GM12864 (cell line): ENCODE measurements at places on chromosomes 11 and 22.
A peak's percentile ranks its signal among the peaks of the same experiment; 100 is the strongest.

GRCh38 chr22:39234867-39235687 lies 9.7 kb downstream of the PDGFB start:
- DNase-seq: no peak

- no peak for DNase-seq
Observed at GRCh38 chr11:13114566-13115379, 105.7 kb downstream of the RASSF10 start.

GRCh38 chr11:108574675-108575074 lies 18.9 kb downstream of the EXPH5 start:
- no peak for DNase-seq

GRCh38 chr11:80054582-80055165 lies 613.8 kb upstream of the TENM4 start:
- DNase-seq: no peak

- DNase-seq: no peak
Observed at GRCh38 chr11:72233056-72233772, 8.6 kb downstream of the INPPL1 start.

DNA sequence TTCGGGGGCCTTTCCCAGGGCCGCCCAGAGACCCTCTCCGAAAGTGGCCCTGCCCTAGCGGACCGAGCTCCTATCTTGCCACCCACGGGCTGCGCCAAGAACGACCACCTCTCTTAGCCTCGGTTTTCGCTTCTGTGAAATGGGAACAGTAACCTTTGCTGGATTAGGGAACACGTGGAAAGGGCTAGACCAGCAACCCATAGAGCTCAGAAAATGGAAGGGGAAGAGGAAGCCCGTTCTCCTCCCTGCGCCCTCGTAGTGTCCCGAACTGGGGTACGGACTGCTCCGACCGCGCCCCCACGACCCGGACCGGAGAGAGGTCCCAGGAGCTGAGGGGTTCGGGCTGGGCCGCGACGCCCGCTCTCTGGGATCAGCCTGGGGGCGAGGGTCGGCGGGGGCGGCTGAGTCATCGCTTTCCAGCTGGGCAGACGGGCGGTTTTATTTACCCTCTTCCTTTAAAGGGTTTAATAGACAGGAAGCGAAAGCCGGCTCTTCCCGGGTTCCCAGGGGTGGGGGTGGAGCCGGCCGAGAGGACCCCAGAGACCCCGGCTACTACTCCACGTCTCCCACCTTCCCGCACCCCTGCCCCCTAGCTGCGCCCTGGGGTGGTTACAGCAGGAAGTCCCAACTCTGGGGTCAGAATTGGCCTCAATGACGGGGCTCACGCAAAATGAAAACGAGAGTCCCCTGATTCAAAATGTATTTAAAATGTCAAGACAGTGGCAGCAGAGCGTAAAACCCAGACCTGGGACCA lies 907 bp upstream of the PHLDA2 start:
- DNase-seq: no peak

- no peak for DNase-seq
Observed at GRCh38 chr11:62842171-62842741, 2.9 kb upstream of the WDR74 start.

- no peak for DNase-seq
Observed at GRCh38 chr22:41360126-41360525, 21.6 kb upstream of the TEF start.

DNA sequence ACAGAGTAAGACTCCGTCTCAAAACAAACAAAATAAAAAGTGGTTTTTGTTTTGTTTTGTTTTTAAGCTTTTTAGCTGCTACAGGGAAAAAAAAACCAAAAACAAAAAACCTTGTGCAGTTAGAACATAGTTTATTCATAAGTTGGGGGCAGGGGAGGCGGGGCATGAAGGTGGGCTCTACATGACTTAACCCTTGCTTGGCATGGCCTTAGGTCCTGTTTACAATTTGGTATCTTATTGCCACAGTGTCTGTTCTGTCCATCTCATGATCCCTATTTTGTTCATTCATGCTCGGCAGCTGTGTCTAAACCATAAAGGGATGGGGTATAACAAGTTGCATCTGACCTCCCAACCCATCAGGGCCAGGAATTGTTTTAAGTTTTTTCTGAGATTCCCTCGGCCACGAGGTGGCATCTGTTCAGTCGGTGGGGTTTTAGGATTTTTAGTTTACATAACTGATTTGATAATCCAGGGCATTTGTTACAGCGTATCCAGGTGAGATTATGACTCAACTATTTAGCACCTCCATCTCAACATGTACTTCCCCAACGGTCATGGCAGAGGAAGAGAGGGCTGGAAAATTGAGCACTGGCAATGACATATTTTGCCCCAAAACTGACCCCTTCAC lies 6.9 kb downstream of the AP5B1 start:
- DNase-seq: no peak

- peak; percentile 50 for DNase-seq
Observed at GRCh38 chr22:22161924-22162851, 82.4 kb upstream of the VPREB1 start.

- no peak for DNase-seq
Observed at GRCh38 chr11:36091256-36091811, 147.5 kb downstream of the LDLRAD3 start.

- DNase-seq: no peak
Observed at GRCh38 chr22:47192651-47193437, 430.4 kb downstream of the TBC1D22A start.

- DNase-seq: no peak
Observed at GRCh38 chr22:46068593-46069491, 81.5 kb upstream of the PPARA start.

GRCh38 chr11:37511425-37511933 lies 913.4 kb upstream of the RAG2 start:
- DNase-seq: no peak

- no peak for DNase-seq
Observed at GRCh38 chr11:126886636-126887035, 113.9 kb downstream of the KIRREL3 start.

- no peak for DNase-seq
Observed at GRCh38 chr11:78138694-78139421, 568 bp downstream of the ALG8 start.

- no peak for DNase-seq
Observed at GRCh38 chr11:61333550-61334433, 764 bp downstream of the TKFC start.

- no peak for DNase-seq
Observed at GRCh38 chr11:125005491-125005890, 51.5 kb downstream of the CCDC15 start.

DNA sequence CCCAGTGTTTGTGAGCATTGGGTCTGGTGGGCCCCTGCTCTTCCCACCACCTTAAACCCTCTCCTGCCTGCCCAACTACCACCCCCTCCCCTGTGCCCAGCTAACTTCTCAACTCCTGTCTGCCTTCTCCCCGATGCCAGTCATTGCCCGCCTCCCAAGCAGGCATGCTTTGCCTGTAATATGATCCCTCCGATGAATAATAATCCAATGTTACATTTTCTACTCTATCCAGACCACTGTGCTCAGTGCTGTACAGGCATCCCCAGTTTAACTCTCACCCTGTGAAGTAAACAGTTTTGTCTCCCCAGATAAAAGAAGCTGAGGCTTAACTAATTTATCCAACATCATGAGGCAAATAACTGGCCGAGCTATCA lies 35.5 kb upstream of the OLFML1 start:
- no peak for DNase-seq

- no peak for DNase-seq
Observed at GRCh38 chr22:17883356-17883755, 109.1 kb upstream of the BID start.

DNA sequence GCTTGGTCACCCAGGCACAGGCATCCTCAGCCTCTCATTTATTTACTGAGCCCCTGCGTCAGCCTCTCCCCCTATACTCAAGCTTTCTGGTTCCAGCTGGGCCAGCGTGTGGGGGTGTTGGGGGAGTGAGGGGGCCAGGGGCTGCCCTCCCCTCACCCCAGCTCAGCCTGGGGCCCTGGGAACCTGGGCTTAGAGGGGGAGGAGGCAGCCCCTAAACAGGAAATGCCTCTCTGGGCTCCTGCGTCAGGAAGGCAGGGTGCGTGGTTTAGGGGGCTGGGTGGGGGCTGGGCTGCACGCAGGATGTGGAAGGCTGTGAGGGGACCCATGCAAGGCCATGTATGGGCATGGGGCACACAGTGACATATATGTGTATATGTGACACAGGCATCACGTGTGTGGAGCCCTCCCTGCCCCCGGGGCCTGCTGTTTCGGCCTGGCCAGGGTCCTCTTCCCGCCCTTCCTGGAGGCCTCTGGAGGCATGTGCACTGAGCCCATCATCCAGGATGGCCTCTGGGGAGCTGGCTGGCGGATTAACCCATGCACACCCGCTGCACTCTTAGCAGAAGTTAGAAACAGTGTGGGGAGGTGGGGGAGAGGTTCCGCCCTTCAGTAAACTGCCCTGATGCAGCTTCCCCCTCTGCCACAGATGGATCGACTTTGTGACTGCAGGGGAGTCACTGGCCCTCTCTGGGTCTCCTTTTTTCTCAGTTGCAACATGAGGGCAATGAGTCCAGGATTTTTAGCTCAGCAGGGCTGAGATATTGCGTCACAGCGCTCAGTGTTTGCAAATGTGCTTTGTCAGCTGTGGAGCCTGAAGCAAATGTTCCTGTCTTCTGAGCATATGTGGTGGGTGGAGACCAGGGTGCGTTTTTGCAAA lies 1.1 kb upstream of the CD248 start:
- no peak for DNase-seq

- no peak for DNase-seq
Observed at GRCh38 chr11:134613646-134614045, 201.6 kb upstream of the B3GAT1 start.

DNA sequence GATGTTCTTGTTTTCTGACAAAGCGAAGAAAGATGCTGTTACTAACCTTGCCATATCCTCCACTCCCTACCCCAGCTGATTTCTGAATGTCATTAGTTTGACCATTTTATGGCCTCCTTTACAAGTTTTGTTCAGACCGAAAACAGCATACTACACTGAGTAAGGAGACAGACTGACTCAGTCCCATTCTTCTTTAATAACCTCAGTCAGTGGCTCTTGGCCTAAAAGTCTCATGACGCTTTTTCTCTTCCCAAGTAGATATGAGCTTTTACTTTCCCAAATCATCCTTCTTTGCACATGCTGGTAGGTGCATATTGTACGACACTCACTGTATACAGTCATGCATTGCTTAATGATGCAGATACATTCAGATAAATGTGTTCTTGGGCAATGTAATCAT lies 8.0 kb upstream of the FIBIN start:
- DNase-seq: no peak

GRCh38 chr11:28133146-28133545 lies 25.0 kb downstream of the METTL15 start:
- DNase-seq: no peak

GRCh38 chr11:75194147-75194546 lies 43.2 kb downstream of the SLCO2B1 start:
- DNase-seq: no peak

GRCh38 chr11:65071907-65072630 lies 11.8 kb downstream of the CDCA5 start:
- DNase-seq: no peak

- DNase-seq: no peak
Observed at GRCh38 chr11:4647766-4648165, 4.0 kb downstream of the OR51E1 start.

- DNase-seq: no peak
Observed at GRCh38 chr11:96126917-96127595, 203.1 kb upstream of the MTMR2 start.

DNA sequence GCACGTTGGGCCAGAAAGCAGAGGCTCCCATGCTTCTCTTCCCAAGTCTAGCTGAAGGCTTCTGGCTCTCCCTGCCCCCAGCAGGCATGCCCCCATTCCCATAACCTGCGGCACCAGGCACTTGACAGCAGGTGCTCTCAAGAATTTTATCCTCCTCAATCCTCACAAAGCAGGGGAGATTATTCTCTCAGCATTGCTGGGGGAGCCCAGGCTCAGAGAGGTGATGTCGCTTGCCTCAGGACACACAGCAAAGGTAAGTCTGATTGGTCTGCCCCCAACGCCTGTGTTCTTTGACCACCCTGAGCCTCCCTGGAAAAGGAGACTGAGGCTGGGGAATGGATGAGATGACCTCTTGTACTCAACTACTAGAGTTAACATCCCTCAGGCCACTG lies 4.8 kb downstream of the TST start:
- no peak for DNase-seq

DNA sequence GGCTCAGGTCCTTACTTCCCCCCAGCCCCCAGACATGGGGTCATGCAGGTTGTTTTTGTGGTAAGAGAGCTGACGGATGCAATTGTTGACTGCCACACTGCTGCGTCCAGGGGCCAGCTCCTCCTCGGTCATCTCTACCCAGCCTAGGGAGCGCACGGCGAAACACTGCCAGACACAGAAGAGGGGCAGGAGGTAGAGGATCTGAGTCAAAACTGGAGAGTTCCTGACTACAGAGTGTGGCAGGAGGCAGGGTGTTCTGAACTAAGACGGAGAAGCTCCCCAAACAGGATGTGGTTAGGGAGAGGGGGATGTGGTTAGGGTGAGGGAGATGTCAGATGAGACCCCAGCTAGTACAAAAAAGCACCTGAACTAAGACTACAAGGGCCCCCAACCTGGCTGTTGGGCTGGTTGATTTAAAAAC lies 12.3 kb downstream of the SMPD1 start:
- DNase-seq: peak; percentile 69

DNA sequence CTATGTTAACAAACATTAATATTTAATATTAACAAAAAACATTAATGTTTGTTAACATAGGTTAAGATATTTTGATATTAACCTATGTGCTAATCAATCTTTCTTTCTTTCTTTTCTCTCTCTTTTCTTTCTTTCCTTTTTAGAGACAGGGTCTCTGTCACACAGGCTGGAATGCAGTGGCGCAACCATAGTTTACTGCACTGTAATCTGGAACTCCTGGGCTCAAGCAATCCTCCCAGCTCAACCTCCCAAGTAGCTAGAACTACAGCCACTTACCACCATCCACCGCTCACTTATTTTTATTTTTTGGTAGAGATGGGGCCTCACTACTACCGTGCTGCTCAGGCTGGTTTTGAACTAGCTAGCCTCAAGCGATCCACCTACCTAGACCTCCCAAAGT lies 13.2 kb downstream of the SIK3 start:
- DNase-seq: no peak

DNA sequence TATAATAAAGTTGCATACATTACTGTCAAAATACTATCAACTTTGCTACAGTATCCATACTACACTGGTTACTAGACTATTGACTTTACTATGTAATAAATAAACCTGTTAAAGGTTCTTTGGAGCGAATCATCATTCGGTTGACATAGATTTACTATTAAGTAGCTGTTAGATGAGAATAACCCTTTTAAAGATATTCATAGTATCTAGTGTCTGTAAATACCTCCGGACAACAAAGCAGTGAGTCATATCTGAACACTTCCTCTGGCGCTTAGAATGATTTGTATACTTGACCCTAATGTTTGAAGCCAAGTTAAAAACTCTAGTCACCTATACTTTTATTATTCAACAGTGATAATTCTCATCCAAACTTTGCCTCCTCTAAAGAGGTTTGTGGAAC lies 84.7 kb downstream of the MSANTD4 start:
- DNase-seq: no peak

DNA sequence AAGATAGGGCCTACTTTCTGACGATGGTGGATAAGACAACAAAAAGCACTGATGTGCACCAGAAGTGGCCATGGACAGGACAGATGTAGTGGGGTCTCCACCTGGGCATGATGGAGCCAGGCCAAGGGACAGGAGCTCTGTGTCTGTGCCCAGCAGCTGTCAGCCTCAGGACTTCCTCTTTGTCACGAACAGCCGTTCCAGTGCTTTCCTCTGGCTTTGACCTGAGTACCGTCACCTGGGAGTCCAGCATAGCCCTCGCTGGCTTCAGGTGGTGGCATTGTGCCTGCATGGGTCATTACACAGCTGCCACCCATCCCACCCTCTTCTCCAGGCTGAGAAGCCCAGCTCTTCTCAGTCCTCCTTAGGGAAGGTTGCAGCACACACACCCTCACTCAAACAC lies 137.8 kb downstream of the GRIK4 start:
- DNase-seq: no peak
